Umbilical cord (tissue), 2 donors: ENCODE measurements at places on chromosomes 12 and 14. TPM values are rescaled to one million over a fixed set of nuclear protein-coding genes. Genes with fewer than 3 reads are reported as not detected.

GRCh38 chr12:109822951-109823411 is 10.2 kb downstream of the TRPV4 start:
- no peak for DNase-seq

GRCh38 chr12:1507308-1507707 is 87.1 kb downstream of the FBXL14 start:
- no peak for DNase-seq

DNA sequence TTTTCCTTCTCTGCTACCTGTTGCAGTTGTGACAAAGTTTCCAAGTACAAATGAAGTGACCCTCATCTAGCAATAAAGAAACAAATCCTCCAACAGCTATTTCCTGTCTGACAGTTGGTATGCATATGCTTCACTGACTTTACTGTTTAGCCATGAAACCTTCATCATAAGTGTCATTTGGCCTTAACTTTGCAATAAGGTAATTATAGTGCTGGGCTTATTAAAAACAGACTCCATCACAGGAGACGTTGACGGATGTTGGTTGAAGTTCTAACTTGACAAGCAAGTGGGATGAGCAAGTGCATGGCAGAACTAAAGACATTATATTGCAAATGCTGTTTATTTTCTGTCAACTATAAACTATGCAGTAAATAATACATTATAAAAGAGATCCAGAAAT is 425.2 kb downstream of the RPS29 start:
- no peak for DNase-seq

Gene GLIPR1L1
- total RNA-seq = not detected

DNA sequence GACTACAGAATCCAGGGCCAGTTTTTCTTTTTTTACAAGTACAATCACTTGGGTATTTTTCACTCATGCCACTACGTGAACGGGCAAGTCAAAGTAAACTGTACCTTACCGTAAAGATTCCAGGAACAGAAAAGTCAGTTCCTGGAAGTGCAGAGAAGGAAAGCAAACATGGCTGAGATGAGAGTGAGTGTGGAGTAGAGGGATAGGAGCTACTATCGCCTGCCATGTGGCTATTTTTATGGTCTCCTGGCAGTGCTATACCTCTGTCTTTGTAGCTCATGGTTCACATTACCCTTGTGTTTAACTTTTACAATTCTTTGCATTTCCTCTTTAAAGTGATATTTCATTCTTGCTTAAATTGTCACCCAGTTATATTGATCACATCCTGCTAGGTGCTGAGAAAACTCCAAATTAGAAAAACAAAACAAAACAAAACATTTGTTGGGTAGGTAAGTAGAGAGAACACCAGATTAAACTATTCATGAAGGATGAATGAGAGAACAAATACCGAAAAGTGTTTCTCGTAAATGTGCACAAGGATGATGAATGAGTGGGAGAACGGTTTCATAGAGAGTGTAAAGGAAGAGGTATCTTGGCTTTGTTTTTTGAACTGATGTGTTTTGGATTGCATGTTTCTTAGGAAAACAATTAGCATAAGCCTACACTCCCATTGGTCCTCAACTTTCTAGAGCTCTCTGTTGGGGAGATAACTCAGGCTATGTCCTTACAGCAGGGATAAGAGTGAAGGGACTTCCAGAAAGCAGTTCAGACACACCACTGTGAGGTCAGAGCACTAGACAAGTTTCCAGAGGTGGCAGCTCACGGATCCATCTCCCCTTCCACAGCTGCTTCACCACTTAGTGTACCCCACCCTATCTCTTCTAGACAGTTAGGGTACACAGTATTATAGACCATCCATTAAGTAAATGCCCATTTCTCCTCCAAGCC is 163.7 kb downstream of the IPO8 start:
- no peak for DNase-seq

GRCh38 chr12:125262851-125263250 is 197.6 kb downstream of the AACS start:
- no peak for DNase-seq

Gene TSHR
- 13.0 TPM for total RNA-seq

- DNase-seq = no peak
These were observed 505.5 kb downstream of the NPAS3 start for GRCh38 chr14:33444136-33444535.

- no peak for DNase-seq
These were observed 267 bp downstream of the CFAP251 start for GRCh38 chr12:121918679-121919038.

DNA sequence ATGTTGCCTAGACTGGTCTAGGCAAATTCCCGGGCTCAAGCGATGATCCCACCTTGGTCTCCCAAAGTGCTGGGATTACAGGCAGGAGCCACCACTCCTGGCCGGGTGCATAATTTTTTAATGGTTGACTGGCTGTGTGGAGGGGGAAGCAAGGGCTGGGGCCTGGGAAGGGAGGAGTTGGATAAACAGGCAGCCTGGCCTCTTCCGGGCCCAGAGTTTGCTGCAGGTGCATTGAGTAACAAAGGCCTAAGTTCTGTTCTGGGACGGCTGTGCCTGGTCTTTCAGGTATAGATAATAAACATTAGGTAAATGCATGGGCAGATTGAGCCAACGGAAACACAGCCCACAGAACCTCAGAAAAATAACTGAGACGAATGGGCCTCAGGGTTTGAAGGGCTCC is 191.3 kb upstream of the TBX3 start:
- DNase-seq = no peak

DNA sequence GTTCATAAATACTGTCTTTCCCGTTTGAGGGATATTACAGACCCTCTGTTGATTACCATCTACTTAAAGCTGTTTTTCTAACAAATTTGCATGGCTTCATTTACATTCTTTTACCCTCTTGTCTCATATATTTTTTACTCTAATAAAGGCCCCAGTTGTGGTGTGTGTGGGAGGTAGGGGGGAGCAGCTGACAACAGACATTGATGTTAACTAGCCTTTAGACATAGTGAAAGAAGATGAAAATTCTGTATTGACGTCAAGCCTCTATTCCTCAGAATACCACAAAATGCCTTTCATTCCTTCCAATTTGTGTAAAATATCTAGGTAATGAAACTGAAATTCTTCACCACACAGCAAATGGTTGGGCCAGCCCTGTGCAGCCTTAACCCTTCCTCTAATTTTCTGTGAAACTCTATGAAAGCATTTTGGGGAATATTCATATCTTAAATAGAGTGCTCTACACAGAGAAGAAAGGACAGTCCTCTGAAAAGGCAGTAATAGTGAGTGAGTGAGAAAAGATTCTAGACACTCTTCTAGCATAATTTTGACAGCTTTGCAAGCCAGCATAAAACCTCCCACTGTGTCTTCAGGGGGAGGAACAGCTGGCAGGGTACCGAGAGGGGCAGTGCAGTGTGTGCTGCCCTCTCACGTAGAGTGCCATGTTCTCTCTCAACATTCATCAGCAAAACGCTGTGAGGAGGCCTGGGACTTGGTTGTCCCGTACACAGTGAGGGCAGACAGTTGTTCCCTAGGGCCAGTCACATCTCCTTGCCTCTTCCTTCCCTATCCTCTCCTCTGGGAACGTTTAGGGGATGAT is 20.1 kb upstream of the CERS5 start:
- DNase-seq = peak; percentile 26

Gene TMEM132C
- total RNA-seq = 4.1 TPM

- DNase-seq = no peak
These were observed 10.8 kb downstream of the PTGR2 start for GRCh38 chr14:73862480-73862879.

GRCh38 chr12:123401753-123402683 is 18.1 kb downstream of the KMT5A start:
- DNase-seq = no peak

DNA sequence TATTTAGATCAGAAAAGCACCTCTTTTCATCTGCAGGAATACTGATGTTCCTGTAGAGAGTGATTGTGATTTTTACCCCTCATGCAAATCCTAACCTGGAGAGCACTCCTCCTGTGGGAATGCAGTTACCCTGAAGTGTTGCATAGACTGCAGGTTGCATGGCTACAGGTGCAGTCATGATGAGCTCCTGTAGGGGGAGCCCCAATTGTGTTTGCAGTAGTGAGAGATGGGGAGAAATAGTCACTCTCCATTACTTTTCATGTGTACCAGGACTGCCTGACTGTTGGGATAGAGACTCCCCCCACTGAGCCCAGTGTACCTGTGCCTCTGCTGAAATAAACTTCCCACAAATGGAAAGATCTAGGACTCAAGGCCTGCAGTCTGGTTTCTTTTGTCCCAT is 1086.5 kb downstream of the SLC6A15 start:
- no peak for DNase-seq

GRCh38 chr12:4451694-4452093 is 6.1 kb upstream of the FGF6 start:
- no peak for DNase-seq

GRCh38 chr12:120666571-120667390 is 20.2 kb upstream of the MLEC start:
- peak; percentile 32 for DNase-seq

Gene SNAPC1
- 20.7 TPM for total RNA-seq

DNA sequence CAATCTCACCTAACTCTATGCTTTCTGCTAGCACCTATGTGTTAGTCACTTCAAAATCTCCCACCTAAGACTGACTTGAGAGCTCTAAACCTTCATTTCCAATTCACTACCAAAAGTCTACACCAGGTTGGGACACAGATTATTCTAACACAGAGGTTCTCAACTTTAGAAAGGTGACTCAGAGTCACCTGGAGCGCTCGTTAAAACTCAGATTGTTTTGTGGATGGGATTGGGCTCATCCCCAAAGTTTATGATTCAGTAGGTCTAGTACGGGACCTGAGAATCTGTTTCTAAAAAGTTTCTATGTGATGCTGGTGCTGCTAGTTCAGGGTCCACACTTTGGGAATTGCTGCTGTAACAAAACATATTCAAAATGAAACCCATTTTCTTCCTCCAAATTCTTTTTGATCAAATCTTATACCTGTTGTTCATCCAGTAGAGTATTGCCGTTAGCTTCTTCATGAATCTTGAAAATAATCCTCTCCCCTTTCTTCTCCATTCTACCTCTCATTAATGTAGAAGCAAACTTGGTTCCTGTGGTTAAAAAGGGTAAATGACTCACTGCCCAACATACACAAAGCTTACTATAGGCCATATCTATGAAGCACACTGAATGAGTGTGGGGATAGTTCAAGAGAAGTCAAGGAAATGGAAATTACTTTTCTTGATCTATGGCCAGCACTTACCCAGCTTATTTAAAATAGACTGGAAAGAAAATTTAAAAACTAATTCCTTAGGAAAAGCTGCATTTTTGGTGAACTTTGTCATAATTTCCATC is 206.7 kb downstream of the KIF21A start:
- DNase-seq = peak; percentile 1

Gene NPFF
- total RNA-seq = not detected

DNA sequence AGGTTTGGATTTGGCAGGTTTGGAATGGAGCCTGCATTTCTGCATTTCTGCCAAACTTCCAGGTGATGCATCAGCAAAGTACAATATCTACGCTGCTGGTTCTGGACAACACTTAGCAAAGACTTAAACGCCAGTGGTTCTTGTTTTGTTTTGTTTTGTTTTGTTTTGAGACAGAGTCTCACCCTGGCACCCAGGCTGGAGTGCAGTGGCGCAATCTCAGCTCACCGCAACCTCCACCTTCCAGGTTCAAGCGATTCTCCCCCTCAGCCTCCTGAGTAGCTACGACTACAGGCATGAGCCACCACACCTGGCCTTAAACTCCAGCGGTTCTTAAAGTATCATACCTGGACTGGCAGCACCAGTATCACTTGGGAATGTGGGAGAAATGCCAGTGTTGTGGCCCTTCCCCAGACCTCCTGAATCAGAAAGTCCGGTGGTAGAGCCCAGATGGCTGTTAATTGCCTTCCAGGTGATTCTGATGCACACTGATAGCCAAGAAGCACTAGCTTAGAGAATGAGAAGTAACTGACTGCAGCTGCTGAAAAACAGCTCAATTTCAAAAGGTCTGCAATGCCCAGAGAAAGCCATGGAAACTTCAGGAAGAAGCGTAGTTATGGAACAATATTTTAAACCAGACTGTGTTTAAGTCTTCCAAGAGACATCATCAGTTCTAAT is 114.8 kb upstream of the FOXN3 start:
- no peak for DNase-seq

- no peak for DNase-seq
These were observed 3.2 kb downstream of the SPTLC2 start for GRCh38 chr14:77613201-77613600.

Gene KRT86
- total RNA-seq = not detected

GRCh38 chr14:26187996-26188620 is 409.7 kb downstream of the NOVA1 start:
- no peak for DNase-seq

DNA sequence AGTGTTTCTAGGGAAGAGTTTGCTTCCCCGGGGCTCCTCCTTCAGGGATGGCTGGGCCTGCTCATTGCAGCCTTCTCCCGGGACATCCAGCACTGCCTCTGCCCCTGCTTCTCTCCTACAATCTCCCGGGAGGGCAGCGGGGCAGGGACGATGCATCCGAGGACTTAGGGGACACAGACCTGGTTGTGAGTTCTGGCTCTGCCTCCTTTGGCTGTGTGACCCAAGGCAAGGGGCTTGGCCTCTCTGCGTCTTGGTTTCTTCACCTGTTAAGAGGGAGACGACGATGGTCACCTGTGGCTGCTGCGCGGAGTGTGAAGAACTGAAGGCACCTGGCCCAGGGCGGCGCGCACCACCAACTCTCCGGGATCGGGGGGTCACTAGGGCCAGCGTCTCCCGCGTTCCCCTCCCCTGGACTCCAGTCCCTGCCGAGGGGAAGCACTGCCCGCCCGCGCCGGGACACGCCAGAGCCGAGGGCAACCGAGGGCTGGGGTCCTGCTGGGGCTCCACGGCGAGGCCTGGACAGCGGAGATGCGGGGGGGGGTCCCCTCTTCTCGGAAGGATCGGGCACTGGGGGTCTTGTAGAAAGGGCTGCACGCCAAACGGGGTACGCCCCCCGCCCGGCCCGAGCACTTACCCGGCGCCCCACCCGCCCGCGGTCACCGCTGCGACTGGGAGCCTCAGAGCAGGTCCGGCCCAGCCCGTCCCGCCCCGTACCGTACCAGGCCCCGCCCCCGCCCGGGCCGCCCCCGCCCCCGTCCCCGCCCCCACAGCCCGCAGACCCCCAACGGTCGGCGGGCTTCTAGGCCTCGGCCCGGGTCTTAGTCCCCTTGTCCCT is at the start of gene HVCN1:
TSS of gene HVCN1 (minus strand) at position 670 of the 835 bp plus-strand sequence. CDS start 5,870 bp downstream, outside the sequence.
- DNase-seq = no peak

GRCh38 chr14:28635387-28635786 is 131.2 kb upstream of the FOXG1 start:
- DNase-seq = peak; percentile 11

Gene TMCC3
- total RNA-seq = 11.6 TPM

- DNase-seq = no peak
These were observed 433.9 kb downstream of the PCNX1 start for GRCh38 chr14:71341156-71341555.

DNA sequence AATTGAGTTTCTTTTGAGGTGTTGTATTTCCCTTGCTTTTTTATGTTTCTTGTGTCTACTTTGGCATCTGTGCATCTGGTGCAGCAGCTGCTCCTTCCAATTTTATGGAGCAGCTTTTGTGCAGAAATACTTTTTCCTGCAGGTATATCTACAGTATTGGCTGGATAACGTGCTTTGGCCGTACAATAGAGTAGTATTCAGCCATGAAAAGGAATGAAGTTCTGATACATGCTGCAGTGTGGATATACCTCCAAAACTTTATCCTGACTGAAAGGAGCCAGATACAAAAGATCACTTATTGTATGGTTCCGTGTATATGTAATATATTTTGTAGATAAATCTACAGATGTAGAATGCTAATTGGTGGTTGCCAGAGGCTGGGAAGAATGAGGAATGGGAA is 74.6 kb downstream of the ERC1 start:
- DNase-seq = no peak
